ENCODE measurements at places on chromosomes 4 and X.

- no peak for DNase-seq
These were observed 11.0 kb downstream of the STIM2 start for GRCh38 chr4:26871611-26872010.

DNA sequence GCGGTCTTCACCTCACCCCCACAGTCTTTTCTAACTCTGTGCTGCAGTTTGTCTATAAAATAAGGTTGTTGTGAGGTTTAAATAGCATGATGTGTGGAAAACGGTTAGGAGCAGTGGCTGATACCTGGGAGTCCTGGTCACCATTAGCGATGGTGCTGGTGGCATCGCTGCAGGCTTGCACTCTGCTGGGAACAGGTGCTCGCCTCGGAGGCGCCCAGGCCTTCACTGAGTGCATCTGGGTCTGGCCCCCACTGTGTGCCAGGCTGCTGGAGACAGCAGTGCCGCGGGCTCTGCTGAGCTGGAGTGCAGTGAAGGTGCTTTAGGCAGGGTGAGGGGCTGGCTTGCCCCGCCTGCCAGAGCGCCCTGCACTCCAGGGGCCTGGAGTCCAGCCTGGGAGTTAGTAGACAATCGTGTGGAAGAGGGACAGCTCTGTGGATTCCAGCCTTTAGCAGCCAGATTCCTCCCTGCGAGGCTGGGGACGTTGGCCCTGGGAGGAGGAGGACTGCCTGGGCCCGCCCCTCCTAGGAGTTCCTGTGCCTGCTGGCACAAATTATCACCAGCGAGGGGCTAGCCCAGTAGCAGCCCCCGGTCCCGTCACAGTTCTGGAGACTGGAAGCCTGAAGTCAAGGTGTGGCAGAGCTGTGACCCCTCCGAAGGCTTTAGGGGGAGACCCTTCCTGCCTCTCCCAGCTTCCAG lies 7.3 kb downstream of the RGS12 start:
- no peak for DNase-seq

DNA sequence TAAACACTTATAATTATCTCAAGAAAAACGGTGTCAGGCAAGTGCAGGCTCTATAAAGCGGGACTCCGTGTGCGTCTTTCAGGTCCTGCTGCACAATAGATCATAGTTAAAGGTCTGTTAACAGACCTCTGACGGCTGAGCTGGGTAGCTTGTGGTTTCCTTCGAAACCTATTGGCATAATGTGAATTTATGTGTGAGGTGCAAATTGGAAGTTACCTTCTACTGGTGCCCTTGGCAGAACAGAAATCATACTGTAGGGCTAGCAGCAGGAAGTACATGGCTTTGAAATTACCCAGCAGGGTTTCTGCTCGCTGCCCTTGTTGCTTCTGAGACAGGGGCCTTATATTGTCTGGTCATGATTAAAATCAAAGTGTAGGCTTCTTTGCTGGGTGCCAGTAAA lies 216.4 kb upstream of the HAND2 start:
- no peak for DNase-seq

- DNase-seq, result no peak
These were observed 719.5 kb upstream of the SLIT2 start for GRCh38 chr4:19531906-19532848.

DNA sequence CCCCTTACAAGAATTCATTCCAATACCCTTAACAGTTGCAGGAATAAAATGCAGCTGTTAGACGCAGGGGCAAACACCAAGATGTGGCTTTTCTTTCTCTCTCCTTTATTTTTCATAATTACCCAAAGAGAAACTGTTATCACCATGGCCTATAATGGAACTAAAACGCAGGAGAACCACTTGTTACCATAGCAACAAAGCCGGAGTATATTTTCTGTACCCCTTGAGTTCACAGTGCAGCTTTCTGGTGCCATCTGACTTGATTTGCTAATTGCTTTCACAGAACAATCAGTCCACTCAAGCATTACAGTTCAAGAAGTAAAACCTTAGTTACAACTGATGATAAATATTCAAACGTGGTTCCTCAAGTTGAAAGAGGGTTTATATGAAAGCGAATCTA lies 157.9 kb downstream of the AMELX start:
- no peak for DNase-seq

DNA sequence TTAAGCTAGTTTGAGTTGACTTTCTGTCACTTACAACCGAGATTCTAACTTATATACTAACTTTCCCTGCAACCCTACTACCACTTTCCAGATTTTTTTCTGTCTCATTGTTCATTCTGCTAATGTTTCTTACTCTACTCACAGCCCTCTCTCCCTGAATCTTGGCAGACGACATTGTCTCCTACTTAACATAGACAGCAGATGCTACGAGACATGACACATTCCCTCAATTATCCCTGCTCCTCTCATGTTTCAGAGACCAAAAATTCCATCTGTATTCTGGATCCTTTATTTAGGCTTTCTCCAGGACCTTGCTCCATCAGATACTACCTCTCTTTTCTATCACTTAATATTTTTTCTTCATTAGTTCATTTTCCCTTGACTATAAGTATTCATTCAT lies 379.1 kb upstream of the TEX13C start:
- DNase-seq, result no peak

DNA sequence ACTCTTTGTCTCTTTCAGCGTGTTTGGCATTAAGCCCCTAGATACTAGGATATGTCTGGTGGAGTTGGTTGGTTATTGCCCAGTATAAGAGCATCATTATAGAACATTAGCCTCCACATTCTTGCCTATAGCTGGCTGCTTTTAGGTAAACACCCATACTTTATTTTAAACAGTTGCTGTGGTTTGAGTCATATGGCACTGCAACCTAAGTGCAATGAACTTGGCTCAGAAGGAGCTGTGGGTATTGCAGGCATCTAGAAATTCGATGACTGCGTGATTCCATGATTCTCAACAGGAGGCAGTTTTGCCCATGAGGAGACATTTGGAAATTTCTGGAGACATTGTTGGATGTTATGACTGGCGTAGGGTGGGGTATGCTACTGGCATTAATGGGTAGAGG lies 49.5 kb downstream of the DCLK2 start:
- no peak for DNase-seq

DNA sequence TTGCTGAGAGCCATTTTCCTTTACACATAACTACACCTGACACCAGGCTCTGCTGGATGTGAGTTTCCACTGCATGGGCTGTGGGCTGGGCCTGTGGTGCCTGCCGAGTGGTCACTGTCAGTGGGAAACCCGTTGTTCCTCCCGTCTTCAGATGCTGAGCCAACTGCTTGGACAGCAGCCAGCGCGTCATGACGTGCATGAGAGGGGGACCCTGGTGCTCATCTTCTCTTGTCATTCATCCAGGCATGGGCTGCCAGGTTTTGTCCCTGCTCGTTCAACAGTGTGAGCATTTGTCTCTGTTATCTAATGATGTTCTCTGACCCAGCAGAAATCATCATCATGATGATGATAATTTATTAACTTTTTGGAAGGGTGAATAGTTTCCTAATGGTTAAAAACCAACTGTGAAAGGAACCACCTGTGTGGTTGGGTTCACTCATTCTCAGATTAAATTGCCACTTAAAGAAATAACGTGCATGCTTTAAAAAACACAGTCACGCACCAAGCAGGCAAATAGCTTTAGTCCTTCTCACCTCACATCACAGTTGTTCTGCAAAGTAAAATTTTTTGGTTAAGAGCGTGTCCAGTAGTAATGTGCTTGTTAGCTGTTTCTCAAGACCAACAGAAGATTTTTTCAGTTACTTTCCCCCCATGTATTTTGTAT lies 19.9 kb upstream of the CLDN34 start:
- no peak for DNase-seq

DNA sequence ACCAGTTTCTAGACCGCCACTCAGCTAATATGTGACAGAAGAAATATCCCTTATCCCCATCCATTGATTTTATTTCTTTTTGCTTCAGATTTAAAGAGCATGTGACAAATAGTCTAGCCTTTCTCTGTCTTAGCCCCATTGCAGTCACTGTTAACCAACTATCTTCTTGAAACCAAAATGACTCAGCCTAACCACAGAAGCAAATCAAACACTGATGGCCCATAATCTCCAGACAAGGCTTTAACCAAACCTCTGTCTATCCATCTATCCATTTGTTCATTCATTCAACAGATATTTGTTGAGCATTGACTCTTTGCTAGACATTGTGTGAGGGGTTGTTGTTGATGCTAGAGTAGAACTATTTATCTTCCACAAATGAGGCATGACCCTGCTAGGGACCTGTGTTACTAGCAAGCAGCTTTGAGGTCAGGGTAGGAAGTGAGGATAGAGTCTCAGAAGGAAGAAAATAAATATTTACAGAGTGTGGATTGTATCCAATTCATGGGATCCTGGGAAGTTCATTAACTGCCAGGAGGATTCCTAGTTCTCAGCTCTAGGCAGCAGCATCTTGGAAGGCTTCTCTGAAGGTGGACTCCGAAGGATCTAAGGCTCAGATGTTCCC lies 22.5 kb downstream of the HNRNPH2 start:
- no peak for DNase-seq

DNA sequence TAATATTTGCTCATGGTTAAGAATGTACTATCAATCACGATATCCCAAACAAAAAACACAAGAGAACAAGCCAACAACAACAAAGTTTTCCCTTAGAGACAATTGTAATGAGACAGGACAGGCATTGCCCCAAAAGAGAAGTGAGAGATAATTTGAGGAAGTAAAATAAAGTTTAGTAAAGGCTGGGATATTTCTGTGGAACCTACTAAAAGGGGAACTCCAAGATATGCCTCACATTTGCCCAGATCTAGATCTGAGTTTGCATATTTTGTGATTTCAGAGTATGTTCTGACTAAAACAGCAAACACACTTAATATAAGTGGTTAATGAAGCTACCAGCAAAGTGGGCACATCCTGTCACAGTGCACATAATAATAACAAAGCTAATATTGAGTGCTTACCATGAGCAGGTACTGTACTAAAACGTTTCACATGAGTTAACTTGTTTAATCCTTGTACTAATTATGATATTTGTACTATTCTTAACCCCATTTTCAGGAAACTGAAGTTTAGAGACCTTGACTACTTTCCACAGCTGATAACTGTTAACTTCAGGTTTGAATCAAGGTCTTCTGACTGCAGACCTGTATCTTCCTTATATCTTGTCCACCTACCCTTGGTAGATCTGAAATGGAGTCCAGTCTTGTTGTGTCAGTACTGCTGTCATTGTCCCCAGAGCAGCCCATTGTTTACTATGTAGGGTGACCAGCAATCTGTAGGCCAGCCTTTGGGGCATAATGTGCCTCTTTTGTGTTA lies 26.0 kb upstream of the BMP2K start:
- no peak for DNase-seq

GRCh38 chr4:88600176-88600838 lies 8.0 kb downstream of the HERC3 start:
- no peak for DNase-seq

GRCh38 chrX:135973025-135973547 lies 702 bp downstream of the MMGT1 start:
- peak; percentile 31 for DNase-seq

DNA sequence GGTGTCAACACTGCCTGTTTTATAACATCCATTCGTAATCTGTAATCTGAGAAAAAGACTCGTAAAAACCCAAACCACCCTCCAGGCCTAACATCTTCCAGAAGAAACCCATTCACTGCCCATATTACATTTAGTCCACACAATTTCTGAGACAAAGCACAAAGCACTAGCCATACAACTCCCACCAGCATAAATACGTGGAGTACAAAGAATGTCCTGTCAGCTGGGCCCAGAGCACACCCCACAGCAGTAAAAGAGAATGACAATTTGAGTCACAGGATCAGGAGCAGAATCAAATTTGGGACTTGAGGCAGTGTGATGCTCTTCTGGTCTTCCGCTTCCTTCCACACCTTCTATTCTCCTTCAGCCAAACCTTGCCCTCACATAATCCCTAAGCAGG lies 6.8 kb downstream of the MECP2 start:
- DNase-seq, result no peak

GRCh38 chrX:16333453-16333852 lies 166.2 kb downstream of the MAGEB17 start:
- no peak for DNase-seq

GRCh38 chrX:39866229-39866628 lies 231.5 kb downstream of the BCOR start:
- no peak for DNase-seq

DNA sequence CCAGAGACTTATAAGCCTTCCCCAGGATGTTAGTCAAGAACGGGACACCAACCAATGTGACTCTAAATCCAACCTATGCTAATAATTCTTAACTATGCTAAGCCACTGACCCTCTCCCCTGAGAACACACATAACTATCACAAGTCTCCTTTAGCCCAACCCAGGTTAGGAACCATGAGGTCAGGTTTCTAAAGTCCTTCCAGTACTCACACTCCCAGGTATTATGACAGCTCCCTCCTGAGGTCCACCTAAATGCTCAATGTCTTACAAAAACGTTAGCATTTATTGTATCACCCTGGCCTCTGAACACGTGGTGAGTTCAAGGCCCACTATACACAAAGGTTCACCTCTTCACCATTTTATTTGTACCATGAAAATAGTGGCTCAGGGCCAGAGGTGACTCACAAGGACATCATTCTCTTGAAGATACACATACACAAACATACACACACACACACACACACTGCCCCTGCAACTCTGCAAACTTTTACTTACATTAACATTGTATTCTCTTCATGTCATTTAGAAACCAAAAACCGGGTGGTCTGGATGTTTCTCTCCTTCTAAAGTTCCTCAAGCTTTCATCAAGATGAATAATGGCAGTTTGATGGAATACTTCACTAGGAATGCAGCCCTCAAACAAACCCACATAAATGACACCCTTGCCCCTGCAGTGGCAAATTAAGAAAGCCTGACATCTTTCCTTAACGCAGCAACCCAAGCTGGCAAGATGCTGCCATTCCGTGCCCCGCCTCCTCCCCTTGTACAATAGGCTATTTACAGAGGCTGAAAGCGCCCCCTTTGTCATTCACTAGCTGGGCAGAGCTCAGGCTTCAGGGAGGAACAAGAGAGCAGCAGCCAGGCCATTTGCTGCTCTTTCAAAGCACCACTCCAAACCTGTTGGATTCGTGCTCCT lies 17.7 kb downstream of the ACSL1 start:
- DNase-seq, result no peak

DNA sequence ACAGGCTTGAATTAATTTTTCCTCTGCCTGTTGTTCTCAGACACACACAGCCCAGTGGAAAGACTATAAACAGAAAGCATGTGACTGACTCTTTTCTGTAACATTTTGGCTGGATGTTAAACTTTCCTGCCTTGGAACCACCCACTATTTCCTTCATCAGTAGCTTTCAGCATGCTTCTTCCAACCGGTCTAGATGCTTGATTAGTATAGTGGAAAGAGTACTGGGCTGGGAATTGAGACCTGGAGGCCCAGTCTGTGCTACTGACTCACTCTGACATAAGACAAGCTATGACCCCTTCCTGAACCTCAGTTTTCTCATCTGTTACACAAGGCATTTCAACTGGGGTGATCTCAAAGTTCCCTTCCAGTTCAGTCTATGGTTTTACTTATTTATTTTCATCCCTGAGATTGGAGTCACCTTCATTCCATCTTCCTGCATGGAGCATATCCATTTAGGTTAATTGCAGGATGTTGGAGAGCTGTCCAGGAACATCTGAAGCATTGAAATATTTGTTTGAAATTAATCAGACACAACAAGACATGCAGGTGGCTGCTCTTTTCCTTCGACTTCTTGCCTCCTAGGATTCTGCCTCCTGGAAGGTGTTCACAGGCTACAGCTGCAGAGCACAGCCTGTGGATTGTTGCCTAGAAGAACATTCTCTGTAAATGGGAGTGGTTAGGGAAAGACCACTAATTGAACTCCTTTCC lies 173.4 kb downstream of the RTL9 start:
- peak; percentile 36 for DNase-seq

- no peak for DNase-seq
These were observed 566.0 kb downstream of the TMA16 start for GRCh38 chr4:164060456-164060855.

Measured in left hindlimb (tissue), 1 donor.